ENCODE measurements at places on chromosomes 5 and 9.

- DNase-seq, result no peak
Measured at GRCh38 chr5:80961376-80962281, 1.5 kb downstream of the RASGRF2 start.

DNA sequence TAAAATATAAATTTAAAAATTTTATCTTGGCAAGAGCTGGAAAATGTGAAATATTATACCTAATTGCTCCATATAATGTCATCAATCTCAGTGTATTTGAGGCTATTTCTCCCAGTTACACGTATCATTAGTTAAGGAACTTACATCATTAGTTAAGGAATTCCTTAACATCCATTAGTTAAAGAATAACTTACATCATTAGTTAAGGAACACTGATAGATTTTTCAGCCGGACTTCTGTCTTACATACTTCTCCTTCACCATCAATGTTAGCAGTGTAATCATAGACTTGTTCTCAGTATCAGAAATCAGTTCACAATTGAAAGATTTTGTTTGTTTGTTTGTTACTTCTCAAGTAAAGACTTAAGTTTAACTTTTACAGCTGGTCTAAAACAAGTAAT lies 524.4 kb upstream of the CHD1 start:
- DNase-seq, result no peak

DNA sequence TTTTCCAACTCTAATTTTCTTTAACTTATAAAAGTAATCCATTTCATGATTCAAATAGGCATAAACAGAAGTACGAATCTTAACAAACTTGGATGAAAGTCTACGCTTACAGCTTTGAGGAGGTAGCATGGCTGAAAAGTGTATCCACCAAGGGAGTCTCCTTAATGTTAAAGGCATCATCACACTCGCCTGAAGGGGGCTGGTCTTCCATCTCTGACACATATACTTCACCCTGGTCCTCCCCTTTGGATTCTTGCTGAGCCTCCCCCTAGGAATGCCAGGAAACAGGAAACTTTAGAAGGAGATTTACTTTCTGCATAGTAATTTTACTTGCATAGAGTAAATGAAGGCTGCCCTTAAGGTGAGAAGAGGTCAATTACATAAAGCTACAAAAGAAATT lies 10.3 kb upstream of the NME5 start:
- DNase-seq, result no peak

DNA sequence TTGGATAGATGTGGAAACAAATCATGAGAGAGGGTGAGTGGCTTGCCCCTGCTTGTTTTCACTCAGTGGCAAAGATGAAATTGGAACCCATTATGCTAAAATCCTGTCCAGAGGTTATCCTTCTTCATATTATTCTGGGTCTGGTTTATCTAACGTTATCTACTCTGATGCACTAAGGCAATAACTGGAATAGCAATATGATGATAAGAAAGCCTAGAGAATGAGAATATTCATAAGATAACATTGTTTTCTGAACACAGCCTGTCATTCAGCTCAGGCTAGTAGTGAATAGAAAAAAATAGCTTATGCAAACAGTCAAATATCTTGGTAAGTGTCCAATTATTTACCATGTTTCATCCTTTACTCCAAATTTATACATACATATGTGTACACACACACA lies 132.0 kb upstream of the C6 start:
- DNase-seq, result no peak

DNA sequence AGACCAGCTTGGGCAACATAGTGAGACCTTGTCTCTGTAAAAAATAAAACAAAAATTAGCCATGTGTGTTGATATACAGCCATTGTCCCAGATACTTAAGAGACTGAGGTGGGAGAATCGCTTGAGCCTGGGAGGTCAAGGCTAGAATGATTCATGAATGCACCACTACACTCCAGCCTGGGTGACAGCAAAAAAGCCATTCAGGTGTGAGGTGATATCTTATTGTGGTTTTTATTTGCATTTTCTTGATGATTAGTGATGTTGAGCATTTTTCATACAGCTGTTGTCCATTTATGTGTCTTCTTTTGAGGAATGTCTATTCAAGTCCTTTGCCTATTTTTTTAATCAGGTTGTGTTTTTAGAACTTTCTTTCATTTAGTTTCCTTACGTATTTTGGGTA lies 23.2 kb downstream of the MTAP start:
- no peak for DNase-seq

- no peak for DNase-seq
Measured at GRCh38 chr9:90772386-90772785, 29.2 kb upstream of the SYK start.

GRCh38 chr9:132728497-132728896 lies 58.2 kb downstream of the GTF3C4 start:
- DNase-seq, result no peak

- no peak for DNase-seq
Measured at GRCh38 chr5:149030838-149031397, 31.9 kb downstream of the SH3TC2 start.

DNA sequence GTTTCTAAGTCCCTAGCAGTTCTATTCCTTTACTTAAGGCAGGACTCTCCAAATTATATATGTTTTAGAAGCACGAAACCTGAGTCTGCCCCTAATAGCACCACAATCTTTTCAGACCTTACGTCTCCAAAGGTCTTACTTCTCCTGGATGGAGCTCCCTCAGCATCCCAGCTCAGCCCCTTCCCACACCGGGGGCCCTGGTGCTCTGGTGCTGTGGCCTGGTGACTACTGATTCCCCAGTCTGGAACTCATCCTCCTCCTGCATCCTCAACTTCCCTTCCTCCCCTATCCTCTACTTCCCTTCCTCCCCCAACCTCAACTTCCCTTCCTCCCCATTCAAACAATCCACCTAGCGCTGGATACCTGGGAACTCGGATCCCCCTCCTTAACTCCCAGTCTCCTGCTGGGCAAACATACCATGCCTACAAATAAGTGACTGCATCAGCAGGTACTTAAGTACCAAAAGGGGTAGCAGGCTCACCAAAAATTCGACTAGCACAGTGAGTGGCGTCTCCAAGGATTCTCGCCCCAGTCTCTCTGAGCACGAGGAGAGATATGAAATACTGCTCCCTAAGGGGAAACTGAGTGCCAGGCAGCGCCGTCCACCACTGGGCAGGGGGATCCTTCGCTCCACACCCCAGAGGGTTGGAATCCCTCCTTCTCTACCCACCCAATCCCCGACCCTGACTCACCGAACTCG lies 831 bp downstream of the IGFBPL1 start:
- DNase-seq, result no peak

GRCh38 chr5:64923151-64923685 lies 154.5 kb downstream of the CWC27 start:
- DNase-seq, result no peak

- no peak for DNase-seq
Measured at GRCh38 chr5:36664766-36665165, 58.4 kb downstream of the SLC1A3 start.

DNA sequence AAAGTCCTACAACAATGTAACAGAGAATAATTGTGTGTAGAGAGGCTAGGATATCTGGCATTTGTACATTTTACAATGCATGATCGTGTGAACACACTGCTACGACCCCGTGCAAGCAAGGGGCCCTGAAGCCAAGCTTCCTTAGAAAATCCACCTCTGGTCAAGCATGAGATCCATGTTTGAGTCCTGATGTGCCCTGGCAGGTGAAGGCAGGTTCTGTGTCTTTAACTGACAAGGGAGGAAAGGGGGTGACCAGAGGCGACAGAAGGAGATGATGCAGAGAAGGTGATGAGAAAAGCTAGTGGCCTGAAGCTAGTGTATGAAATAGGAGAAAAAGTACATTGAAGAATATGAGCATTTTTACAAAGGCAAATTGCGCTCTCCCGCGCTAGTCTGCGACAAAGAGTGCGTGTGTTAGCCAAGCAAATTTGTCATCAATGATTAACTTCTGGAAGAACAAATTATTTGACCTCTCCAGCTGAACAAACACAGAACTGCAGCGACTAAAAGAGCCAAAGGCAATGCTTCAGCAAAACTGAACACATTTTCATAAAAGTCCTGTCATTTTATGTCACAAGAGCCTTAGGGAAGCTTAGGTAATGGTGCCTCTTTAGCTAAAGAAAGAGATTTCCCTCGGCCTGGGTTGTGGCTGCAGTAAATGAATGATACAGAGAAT lies 101.7 kb upstream of the DAPK1 start:
- DNase-seq, result no peak

DNA sequence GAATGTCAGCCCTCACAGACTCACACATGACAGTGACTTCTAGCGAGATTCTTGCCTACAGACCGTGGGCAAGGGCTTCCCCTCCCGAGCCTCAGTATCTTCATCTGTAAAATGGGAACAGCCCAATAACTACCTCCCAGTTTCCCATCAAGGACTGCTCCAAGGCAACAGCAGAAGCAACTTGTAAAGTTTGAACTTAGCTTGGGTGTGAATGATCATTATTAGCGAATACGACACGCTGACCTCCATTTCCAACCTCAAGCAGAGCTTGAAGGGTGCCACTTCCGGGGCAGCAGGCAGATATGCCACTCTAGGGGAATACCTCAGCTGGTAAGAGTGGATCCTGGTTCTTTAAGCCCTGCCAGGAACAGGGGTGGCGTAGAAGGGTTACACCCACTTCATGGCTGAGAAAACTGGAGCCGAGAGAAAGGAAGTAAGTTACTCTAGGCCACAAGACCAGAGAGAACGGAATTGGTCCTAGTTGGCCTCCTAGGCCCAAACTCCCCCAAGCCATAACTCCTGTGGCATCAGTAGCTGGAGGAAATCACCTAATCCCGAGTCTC lies 2.0 kb downstream of the RNF44 start:
- no peak for DNase-seq

- DNase-seq, result no peak
Measured at GRCh38 chr5:142363619-142363963, 38.8 kb upstream of the SPRY4 start.

- no peak for DNase-seq
Measured at GRCh38 chr5:132100672-132101261, 27.2 kb downstream of the CSF2 start.
